ENCODE measurements at places on chromosomes 5 and 9.

- DNase-seq = no peak
Observed at GRCh38 chr5:108467563-108467962, 85.7 kb upstream of the FBXL17 start.

DNA sequence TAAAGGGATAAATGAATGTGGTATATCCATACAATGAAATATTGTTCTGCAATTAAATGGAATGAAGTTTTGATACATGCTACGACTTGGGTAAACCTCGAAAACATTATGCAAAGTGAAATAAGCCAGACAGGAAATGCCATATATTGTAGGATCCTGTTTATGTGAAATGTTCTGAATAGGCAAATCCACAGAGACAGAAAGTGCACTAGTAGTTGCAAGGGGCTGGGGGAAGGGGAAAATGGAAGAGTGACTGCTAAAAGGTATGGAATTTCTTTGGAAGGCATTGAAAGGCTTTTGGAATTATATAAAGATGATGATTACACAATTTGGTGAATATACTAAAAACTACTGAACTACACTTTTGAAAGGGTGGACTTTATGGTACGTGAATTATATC is 97.0 kb downstream of the FOXD1 start:
- no peak for DNase-seq

DNA sequence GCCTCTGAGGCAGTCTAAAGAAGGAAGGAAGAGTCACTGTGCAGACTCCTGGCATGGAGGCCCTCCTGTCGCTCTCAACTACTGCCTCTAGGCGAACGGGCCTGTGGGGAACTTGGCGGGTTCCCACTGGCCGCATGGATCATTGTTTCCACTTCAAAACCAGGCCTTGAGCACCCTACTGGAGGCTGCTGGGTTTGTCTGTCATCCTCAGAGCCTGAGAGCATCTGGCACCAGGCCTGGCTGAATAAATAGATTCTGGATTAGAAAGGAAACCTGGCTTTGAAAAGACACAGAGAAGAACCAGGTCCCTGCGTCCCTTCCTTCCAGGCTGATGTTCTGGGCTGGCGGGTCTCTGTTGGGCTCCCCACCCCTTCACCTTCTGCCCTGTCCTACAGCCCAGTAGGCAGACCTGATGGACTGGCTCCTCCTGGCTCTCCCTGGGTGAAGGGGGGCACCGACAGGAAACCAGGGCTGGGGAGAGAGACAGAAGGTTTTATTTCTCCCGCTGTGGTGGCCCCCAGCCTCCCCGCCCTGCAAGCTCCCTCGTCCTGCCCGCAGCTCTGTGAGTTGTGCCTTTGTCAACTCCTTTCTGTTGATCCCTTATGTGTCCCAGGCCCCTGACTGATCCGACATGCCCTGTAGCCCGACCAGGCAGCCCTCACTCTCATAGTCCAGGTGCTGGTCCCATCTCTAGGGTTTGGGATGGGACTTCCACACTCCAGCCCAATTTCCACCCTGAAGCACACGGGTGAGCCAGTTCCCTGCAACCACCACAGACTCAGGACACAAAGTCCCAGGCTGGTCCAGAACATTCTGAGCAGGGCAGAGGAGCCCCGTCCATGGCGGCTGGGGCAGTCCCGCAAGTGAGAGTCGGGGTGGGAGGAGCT is 50.1 kb downstream of the ADAMTS2 start:
- DNase-seq = no peak

- no peak for DNase-seq
Observed at GRCh38 chr5:92580814-92581213, 1000.2 kb downstream of the NR2F1-AS1 start.

DNA sequence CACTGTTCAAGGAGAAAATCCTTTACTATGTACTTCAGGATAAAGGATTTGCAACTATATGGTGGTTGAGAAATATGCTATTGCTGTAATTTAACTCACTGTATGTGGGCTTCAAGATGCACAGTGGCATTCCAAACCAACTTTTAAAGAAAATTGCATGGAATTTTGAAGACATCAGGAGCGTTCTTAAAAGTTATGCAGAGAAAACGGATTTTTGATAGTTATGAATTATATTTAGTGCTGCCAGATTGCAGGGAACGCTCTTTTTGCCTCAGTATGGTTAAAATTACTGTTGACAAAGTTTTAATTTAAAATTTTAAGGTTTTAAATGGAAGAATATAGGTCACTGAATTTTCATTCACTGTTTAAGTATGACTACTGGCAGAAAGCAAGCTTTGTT is 336.1 kb upstream of the EFNA5 start:
- no peak for DNase-seq

- DNase-seq = no peak
Observed at GRCh38 chr9:34984049-34984448, 5.5 kb upstream of the DNAJB5 start.

- DNase-seq = no peak
Observed at GRCh38 chr5:156456857-156457256, 129.9 kb downstream of the SGCD start.

DNA sequence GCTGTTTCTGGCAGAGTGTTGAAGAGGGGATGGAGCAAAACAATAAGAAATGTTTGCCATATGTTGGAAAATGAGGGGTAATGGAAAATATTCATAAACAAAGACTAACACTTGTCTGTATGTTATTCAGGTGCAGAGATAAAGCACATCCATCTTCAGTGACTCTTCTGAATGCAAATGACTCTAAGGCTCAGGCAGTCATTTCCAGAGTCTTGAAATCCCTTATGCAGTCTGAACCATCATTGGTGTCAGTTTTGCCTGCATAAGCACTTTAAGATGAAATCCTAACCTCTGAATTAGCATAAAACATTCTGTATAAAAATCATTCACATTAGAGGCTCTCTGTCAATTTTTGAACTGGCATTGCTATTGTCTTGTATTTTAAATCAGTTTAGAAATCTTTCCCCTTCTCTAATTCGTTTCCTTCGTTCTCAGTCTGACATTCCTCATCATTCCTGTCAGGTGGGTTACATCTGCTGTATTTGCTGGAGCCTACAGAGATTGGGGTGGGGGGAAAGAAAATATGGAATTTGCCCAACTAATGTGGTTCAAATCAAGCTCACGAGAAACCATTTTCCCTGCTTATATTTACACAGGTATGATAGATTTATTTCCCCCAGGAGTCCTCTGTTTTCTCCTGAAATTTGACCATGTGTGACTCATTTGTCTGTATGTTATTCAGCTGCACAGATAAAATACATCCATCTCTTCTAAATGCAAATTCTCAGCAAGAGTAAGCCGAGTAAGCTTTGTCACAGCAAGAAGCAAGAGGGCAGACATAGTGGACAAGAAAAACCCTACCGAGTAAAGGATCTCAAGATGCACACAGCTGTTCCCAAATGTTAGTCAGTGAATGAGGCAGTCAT is 31.6 kb downstream of the ENC1 start:
- no peak for DNase-seq

DNA sequence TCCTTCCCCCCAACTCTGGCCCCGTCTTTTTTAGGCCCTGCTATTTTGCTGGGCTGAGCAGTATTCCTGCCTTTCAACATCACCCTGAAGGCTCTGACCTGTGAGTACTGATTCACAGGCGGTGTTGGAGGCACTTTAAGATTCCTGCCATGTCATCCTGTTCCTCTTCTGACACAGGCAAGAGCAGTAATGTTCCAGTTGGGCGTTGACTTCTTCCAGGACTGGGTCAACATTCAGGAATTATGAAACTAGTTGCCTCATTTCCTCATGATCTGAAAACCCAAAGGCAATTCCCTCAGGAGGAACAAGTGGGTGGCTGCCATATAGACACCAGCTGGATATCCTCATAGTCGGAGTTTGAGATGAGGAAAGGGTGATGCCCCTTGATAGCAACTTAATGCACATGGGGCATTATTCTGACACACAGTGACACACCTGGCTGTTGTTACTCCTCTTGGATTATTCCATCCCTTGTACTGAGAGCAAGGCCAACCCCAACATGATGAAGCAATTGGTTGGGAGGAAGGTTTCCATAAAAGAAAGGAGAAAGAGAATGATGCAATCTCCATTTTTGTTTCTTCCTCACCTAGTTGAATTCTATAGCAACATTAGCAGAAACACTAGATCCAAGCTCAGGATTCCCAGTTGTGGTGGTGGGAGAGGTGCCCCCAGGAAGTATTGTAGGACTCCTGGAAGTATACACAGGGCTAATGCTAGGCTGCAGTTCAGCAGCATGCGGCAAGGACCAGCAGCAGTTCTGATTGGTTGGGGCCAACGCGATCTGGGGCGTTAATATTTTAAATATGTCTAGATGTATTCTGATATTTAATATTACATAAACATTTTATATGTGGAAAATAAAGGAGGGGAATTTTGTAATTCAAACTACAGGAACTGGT is 19.6 kb upstream of the GLRX start:
- no peak for DNase-seq

DNA sequence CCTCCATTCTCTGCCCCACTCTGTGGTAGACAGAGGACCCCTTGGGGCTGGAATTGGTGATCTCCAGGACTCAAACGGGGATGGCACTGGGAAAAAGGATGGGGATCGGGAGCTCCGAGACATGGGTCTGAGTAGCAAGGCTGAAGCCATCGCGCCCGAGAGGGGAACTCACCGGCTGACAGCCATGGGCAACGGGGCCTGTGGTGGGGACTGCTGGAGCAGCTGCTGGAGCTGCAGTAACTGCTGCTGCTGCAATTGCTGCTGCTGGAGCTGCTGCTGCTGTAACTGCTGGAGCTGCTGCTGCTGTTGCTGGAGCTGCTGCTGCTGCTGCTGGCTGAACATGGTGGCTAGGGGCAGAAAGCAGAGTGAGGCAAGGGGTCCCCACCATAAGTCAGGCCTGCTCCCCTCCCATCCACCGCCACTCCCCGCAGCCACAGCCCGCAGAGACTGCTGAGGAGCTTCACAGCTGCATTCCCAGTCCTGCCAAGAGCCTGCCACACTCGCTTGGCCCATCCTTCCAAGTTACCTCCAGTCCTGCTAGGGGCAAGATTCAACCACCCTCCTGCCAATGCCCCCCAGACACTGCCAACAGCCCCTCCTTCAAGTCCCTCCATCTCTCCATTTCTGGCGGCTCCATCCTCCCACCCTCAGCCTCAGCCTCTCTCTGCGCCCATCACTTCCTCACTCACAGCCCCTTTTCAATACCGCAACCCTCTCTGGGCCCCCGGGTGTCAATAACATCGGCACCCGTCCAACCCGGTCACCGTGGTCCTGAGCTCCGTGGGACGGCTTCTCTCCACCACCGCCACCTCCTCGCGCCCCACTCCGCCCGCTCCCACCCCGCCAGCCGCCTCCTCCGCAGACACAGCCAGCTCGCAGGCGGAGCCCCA is 611 bp downstream of the CIZ1 start:
- DNase-seq = peak; percentile 67

GRCh38 chr5:175478384-175479124 is at the start of gene SFXN1:
TSS of gene SFXN1 (plus strand) at chr5:175478560. CDS start at chr5:175492104, 13,544 bp downstream.
- DNase-seq = peak; percentile 75

DNA sequence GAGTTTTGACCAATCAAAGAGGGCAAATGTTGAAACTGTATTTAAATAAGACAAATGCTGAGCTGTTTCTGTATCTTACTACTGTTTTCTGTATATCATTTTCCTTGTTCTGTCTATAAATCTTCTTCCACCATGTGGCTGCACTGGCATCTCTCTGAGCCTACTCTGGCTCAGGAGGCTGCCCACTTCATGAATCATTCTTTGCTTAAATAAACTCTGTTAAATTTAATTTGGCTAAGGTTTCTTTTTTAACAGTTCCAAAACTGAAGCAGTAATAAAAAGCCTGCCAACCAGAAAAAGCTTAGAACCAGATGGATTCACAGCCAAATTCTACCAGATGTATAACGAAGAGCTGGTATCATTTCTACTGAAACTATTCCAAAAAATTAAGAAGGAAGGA is 40.2 kb upstream of the TAS2R1 start:
- DNase-seq = no peak

GRCh38 chr5:16178745-16179372 is 732 bp downstream of the MARCHF11 start:
- DNase-seq = no peak

DNA sequence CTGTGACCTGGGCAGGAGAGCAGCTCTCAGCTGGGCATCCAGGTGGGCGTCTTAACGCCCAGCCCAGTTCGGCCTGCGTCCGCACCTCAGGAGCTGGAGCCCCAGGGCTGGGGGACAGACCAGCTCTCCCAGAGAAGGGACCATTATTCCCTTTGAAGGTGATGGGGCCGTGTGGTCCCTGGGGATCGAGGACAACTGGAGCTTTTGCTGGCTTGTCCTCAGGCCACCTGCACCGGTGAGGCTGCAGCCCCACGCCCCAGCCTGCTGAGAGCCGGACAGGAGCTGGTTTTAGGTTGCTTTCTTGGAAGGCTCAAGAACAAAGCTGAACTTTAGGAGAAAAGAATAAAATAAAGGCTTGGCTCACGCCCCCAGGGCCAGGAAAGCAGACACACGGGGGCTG is 40.9 kb downstream of the NACC2 start:
- DNase-seq = no peak

GRCh38 chr9:6818292-6818922 is 60.6 kb downstream of the KDM4C start:
- DNase-seq = no peak

DNA sequence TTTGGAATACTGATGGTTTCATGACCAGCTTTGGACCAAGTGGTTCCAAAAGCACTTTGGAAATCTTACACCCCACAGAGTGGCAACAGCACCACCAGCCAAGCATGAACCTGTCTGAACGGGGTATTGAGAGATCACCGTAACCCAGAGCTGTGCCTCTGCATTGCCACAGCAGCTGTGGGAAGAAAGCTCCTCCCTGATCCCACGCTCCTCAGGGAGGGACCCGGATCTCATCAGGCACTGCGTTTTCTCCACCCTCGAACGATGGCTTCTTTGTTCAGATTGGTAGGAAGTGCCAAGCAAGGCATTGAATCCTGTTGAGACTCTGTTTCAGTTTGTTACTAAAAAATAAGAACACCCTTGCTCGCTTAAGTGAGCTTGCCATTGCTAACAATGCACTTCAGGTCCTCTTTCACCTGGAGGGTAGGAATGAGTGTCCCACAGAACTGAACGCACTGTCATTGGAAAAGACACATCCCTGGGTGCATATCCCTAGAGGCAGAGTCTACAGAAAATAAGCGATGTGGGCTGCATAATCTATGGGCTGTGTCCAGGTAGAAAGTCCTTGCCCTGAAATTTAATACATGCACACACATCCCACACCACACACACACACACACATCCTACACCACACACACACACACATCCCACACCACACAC is 118.0 kb upstream of the ICE1 start:
- DNase-seq = no peak

DNA sequence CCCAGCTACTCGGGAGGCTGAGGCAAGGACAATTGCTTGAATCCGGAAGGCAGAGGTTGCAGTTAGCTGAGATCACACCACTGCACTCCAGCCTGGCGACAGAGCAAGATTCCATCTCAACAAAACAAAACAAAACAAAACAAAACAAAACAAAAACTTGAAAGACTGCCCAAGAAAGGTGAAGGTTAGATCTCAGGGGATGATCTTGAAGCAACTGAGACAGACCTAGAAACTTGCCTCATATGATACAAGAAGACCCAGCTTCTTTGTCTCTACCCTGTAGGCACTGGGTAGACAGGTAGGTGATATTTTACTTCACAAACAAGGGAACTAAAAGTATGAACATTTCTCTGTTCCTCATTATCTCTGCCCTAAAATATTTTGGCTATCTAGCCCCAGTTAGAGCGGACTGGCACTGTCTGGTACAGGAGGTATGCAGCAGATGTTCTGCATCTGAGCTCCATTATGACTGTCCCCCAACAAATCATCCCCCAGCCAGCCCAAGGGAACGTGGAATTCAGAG is 26.3 kb upstream of the SHOC1 start:
- DNase-seq = no peak

Measured in stimulated activated naive CD4-positive, alpha-beta T cell treated with Interleukin-2 at 50 U/mL for 16 hours (primary cell).